NCI-H2171 (cell line): ENCODE measurements at places on chromosomes 2 and 18.

DNA sequence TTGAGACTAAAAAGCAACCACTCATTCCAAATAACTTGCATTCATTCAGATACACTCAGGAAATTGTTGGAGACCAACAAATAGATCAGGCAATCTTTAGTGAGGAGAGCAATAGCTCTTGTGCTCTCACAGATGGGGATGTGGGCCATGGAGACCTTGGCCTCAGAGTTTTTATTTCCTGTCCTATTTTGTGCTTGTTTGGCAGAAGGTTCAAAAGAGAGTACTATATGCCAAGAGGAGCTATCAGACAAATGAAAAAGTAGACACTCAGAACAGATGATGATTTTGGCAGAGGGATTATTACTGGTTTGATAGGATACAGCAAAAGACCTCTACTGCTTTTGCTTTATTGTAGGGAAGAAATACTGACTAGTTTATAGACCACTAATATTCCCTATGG, 230.2 kb downstream of the KCNE4 start:
- DNase-seq: no peak

GRCh38 chr2:212539072-212539880, 674 bp upstream of the ERBB4 start:
- peak; percentile 62 for DNase-seq

GRCh38 chr2:239552213-239552926, 151.6 kb upstream of the HDAC4 start:
- no peak for DNase-seq

DNA sequence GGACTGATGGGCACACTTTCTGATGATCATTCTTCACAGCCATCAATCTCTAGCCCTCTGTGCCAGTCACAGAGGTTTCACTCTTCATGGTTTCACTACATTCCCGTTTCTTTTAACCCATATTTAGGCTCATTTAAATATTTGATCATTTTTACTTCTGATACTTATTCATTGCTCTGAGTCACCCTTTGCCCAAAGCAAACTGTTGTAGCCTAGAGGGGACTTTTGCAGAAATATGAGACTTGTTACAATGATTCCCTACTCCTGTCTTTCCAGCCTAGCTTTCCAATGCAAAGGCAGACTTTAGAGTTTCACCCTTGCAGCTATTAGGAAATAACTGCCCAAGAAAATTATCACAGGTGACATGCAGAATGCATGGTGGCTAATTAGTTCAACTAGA, 444.2 kb downstream of the PTPRM start:
- DNase-seq: no peak

DNA sequence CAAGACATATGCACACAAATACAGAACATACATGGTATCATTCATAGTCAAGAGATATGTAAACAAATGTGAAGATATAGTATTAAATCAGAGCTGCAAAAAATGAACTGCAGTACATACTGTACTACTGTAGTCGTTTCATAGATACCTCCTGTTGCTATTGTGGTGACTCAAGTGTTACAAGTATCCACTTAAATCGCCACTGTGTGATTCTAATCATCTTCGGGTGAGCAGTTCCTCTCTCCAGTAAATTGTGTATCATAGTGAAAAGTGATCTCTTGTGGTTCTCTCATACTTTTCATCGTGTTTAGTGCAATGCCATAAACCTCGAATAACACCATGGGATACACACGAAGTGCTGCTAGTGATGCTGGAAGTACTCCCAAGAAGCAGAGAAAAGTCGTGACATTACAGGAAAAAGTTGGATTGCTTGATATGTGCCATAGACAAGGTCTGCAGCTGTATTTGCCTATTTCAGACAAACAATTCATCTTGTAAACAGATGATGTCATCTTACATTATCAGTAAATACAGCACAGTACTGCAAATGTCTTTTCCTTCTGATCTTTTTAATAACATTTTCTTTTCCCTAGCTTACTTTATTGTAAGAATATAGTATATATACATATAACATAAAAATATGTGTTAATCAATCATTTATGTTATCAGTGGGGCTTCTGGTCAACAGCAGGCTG, 222.2 kb downstream of the BCL11A start:
- DNase-seq: no peak

DNA sequence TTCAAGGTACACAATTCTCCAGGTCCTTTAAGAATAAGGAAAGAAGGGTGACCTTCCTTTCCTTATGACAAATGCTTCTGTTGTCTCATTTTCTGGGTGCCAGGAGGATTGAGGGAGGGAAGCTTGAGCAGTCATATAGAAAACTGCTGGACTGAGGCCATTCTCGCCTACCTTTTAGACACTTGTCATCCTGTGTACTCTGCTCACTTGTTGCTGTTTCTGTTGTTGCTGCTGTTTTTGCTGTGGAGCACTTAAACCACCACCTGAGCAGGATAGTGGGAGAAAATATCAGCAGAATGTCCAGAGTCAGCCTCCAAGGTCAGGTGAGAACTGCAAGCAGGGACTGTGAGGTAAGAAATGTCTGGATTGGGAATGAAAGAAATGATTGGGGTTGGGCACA, 2.8 kb downstream of the DNAJC5G start:
- no peak for DNase-seq
